ENCODE measurements at places on chromosomes 12 and 14. TPM values are rescaled to one million over a fixed set of nuclear protein-coding genes. Genes with fewer than 3 reads are reported as not detected.

GRCh38 chr12:62676521-62677307, 210.1 kb downstream of the MON2 start:
- DNase-seq = no peak

GRCh38 chr12:6724409-6724797, 557 bp downstream of the COPS7A start:
- no peak for DNase-seq

KRT75 gene
- not detected for total RNA-seq

GRCh38 chr14:68340262-68340661, 452.6 kb downstream of the ZFP36L1 start:
- DNase-seq = no peak

- DNase-seq = no peak
Observed at GRCh38 chr12:132196873-132197390, 52.7 kb downstream of the NOC4L start.

GRCh38 chr12:5348491-5348890, 83.4 kb upstream of the NTF3 start:
- DNase-seq = no peak

KICS2 gene
- 5.4 TPM for total RNA-seq

SIX6 gene
- total RNA-seq = not detected

DPY19L2 gene
- 67.7 TPM for total RNA-seq

DNA sequence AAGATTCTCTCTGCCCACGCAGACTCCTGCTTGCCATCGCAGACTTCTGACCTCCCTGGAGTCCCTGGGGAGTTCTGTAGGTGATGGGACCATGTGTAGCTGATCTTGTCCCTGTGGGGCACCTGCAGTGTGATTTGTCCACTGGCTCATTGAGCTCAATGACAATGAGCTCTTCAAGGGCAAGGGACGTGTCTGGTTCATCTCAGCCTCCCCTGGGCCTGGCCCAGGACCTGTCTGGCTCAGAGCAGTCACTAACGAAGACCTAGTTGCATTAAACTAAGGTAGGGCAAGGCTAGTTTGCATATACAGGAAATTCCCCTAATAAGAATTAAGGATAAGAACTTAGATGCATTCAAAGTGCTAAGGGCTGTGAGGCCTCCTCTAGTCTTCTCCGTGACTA, 245.5 kb upstream of the NOS1 start:
- DNase-seq = no peak

GRCh38 chr12:104386461-104386860, 70.3 kb upstream of the CHST11 start:
- no peak for DNase-seq

DNA sequence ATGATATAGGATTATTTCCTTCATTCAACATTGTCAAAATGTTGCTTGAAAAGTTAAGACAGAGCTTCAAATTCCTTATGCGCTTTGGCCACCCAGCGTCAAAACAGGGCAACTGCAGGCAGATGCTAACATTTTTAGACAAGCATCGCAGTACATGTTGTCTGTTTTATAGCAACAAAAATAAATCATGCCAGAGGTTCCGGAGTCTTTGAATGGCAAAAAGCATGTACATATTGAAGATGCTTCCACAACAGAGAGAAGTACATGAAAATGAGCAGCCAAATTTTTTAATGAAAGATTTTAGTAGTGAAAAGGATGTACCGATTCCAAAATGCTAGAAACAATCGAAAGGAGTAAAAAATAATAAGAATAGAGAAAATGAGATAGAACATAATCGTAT, 49.8 kb upstream of the USP15 start:
- no peak for DNase-seq

ITGA5 gene
- 48.2 TPM for total RNA-seq

GRCh38 chr12:112685321-112685720, 106.2 kb upstream of the RPH3A start:
- no peak for DNase-seq

DNA sequence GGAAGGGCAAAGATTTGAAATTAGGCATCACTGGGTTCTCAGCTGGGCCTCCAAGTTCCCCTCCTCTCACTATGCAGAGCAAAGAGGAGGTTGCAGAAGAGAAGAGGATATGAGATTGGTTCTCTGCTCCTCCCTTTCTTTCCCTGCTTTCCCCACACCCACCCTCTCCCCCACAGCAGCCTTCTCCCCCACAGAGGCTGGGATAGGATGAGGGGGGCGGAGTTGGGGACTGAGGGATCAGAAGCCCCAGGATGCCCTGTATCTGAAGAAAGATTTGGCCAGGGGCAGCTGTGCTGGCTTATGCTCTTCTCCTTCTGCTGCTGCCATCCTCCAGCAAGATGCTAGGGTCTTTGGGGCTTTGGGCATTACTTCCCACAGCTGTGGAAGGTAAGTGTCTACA, at the start of gene AMHR2:
AMHR2 (plus strand) TSS at position 259 of the 400 bp plus-strand sequence; CDS start at position 339, 80 bp downstream.
- no peak for DNase-seq

- peak; percentile 88 for DNase-seq
Observed at GRCh38 chr14:105294142-105294597, 6.6 kb downstream of the BRF1 start.

ATG14 gene
- 12.5 TPM for total RNA-seq

- DNase-seq = no peak
Observed at GRCh38 chr12:131605304-131605829, 105.5 kb upstream of the SFSWAP start.

- no peak for DNase-seq
Observed at GRCh38 chr12:4303750-4304149, 17.3 kb upstream of the TIGAR start.

- DNase-seq = no peak
Observed at GRCh38 chr14:59585891-59586554, 9.4 kb upstream of the CCDC175 start.

PPP1R1A gene
- 37.9 TPM for total RNA-seq

DNA sequence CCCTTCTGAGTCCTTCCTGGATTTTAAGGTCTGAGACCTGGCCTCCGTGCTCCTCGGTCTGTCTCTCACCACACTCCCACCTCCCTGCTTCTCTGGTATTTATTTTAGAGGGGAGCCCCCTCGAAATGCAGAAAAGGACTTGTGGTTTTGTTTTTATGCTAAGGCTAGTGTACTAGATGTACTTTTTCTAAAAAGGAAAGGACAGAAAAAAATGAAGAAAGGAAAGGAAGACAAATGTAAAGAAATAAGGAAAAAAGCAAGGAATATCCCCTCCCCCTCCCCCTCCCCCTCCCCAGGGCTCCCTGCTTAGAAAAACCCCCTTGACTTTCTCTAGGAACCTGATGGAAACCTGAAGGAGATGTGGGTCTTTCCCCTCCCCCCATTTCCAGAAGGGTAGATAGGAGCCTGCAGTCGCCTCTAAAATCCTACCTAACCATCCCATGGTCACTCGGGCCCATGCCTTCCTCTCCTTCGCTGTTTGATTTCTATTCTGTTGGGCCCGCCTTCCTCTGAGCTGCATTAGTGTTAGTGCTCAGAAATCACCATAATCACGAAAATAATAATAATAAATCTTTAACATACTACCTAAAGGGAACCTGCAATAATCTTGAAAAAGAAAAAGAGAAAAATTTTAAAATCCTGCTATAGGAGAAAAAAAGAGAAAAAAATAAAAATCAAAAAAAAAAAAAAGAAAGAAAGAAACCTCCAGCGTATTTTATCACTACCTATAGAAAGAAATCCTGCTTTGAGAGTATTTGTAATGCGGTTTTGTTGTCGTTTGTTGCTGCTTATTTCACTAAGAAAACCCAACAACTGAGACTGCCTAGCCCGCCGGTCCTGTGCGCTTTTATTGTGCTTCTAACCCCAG, 3.1 kb downstream of the HOXC8 start:
- DNase-seq = no peak

TAS2R30 gene
- total RNA-seq = 2.2 TPM

- no peak for DNase-seq
Observed at GRCh38 chr14:100732766-100733100, 6.0 kb downstream of the DLK1 start.

DNA sequence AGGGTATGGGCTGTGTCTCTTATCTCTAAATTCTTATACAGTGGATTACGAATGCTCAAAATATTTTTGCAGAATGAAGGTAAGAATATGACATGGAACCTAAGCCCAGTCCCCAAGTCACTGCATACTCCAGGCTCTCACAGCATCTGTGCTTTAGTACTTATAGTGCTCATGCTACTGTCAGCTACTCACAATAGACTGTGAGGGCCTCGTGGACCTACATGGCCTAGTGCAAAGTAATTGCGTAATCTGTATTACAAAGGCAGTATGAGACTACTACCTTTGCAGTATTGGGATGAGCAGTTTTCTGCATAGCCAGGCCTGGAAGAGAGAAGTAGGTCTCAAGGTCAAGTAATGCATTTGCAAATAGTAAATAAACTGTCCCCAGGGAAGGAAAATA, 27.9 kb downstream of the VWF start:
- no peak for DNase-seq

DNA sequence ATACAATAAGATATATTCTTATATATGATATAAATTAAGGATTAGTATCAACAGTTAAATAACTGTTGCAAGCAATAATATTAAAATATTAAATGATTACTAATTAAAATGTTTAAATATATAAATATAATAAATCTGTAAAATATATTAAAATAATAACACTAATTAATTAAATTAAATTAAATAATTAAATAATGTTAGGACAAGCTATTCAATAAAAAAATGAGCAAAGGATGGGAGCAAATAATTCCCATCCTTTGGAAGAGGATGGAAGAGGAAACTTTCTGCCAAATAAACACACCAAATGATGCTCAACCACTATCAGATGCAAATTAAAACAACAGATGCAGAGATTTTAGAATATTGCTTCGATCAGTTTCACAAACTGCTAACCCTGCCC, 39.4 kb upstream of the BMP4 start:
- no peak for DNase-seq

DNA sequence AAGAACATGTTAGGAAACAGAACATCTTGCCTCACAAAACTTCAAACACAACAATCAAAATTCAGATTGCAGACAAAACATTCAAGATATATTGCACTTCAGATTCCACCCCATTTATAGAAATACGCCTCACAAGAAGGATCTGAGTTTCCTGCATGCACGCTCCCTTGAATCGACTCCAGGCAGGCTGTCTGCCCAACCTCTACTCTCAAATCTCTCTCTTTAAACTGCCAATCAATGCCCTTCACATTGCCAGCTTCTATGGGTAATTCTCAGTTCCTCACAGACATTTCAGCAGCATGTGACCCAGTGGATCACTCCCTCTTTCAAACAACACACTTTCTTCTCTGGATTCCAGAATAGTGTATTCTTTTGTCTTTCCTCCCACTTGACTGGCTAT, 184.1 kb downstream of the PRKD1 start:
- no peak for DNase-seq

DNA sequence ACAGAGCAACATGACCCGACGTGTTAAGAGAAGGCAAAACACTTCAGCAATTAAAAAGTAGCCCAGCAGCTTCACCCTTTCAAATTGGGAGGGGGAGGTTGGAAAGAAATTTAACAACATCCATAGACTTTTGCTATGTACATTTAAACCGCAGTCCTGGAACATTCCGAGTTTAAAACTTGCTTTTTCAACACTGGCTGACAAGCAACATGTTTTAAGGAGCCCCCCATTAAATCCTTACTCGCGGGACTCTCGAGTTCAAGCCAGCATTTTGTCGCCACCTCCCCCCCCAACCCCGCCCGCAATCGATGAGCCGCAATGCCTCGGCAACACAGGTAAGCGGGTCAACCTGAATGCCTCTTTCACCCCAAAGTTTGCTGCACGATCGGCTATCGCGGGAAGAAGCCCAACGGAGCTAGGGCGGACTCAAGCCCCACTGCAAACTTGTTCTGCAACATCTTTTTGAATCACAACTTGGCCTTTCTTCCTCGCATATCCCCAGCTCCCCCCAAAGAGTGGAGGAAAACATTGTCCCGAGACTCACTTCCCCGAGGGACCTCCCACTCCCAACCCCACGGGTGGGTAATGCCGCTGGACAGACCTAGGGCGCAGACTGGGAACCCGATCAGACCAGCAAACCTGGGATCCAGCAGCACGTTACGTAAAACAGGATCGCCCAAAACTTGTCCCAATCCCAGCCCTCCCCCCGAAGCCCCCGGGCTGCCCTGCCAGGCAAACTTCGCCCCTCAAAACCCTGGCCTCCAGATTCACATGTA, 777 bp downstream of the ZFP36L1 start:
- peak; percentile 78 for DNase-seq

GRCh38 chr12:108964371-108965352, 56.2 kb downstream of the SVOP start:
- DNase-seq = no peak

- DNase-seq = no peak
Observed at GRCh38 chr14:96792003-96792402, 5.2 kb upstream of the VRK1 start.

DNA sequence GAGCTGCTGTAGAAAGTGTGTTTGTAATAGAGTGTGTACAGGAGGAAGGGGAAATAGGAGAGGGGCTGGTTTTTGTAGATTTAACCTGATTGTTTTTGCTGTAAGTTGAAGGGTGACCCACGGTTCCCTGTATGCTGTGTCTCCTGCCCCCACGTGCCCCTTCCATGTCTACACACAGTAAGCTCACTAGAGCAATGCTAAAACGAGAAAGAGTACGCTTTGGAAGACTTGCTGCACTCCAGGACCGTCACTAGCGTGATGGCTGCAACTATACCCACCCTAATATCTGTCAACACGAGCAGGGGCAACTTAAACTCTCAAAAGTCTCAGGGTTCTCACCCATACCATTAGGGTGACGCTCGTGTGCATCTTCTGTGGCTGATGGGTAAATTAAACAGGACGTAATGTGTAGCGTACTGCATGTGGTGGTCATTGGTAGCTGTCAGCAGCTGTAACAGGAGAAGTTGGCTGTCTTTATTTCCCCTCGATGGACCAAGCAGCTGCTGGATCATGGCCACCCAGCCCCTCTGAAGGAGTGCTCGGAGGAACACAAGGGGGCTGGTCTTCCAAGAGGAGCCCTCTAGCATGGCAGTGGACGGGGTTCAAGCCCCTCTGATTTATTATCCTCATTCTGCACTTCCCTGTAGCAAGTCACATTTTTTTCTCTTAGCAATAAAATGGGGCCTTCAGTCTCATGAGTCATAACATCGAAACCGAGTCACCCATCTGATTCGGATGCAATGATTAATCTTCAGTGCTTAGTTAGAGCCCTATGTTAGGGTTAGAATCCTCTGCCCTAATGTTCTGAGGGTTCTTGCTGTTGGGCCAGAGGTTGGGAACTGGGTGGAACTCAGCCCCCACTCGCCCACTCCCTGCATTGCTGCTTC, 14.0 kb downstream of the CCND2 start:
- peak; percentile 59 for DNase-seq

Data from cardiac septum (tissue), 1 donor.